Central memory CD4-positive, alpha-beta T cell (primary cell): ENCODE measurements at places on chromosomes 12 and 14.

DNA sequence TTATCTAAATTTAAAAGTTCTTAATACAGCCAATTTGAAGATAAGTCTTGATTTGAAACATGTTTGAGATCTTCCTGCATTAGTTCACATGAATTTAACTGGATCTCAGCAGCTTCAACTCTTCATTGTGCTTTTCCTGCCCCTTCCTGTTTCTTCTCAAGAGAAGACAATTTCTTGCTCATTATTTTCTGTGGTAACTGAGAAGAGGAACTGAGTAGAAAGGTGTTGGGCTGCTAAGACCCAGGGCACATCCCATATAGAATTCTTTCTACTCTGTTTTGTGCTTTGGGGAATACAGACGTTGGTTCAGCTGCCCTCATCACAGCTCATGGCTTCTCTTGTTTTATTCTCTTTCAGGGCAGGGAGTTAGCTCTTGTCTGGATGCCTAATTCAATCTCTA, 110.2 kb downstream of the SNAPC1 start:
- no peak for DNase-seq

GRCh38 chr12:50186681-50187080, 19.5 kb upstream of the CERS5 start:
- DNase-seq: no peak

- no peak for DNase-seq
These were observed 1022.0 kb upstream of the TMEM132C start for GRCh38 chr12:127245009-127245408.

- DNase-seq: no peak
These were observed 5.2 kb upstream of the CLEC9A start for GRCh38 chr12:10025236-10025635.

- no peak for DNase-seq
These were observed 49.3 kb upstream of the TMPO start for GRCh38 chr12:98465950-98466602.

- no peak for DNase-seq
These were observed 1127.0 kb downstream of the BCL11B start for GRCh38 chr14:98144964-98145363.

DNA sequence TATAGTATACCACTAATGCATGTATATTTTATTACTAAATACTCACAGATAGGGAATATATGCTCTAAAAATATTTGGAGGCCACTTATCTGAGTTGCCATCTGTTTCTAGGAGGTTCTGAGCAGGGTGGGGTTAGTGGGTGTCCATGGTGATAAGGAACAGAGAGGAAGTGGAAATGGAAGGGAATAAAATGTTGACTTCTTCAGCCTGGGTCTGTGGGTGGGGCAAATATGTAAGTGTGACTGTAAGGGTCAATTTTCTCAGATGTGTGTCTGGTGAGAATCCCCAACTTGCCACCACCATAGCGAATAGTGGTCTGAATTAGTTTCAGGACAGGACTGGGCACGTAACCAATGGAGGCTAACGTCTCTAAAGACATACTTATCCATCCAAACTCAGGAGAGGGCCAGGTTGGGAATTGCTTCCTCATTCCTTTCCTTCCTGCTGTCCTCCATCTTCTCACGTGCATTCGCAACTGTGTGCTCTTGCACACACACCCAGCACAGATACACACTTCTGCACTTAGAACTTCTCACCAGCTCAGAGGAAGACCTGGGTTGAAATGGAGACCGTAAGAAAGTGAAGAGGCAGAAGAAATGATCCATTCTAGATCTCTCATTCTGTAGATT, 54.2 kb upstream of the GZMB start:
- no peak for DNase-seq

DNA sequence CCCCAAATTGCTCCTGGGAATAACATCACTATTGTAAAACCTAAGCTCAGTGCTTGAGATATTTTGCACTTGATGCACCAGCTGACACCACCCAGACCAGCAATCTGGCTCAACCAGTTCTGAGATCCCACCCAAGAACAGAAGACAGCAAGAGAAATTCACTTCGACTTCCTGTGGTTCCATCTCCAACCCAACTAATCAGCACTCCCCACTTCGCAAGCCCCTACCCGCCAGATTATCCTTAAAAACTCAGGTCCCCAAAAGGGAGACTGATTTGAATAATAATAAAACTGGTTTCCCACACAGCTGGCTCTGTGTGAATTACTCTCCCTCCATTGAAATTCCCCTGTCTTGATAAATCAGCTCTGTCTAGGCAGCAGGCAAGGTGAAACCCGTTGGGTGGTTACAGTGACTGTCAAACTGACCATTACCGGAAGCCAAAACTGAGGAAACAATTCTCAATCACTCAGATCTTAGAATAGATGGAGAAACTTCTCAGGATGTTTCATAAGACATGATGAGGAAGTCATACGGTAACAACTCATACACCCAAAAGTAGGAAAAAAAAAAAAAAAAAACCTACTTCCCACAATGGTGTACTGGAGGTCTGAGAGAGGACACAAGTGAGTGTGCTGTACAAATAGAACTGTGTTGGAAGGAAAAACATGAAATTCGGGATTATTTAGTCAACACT, 92.4 kb downstream of the TMTC1 start:
- DNase-seq: no peak

- no peak for DNase-seq
These were observed 2.4 kb upstream of the KRT7 start for GRCh38 chr12:52230364-52231281.

DNA sequence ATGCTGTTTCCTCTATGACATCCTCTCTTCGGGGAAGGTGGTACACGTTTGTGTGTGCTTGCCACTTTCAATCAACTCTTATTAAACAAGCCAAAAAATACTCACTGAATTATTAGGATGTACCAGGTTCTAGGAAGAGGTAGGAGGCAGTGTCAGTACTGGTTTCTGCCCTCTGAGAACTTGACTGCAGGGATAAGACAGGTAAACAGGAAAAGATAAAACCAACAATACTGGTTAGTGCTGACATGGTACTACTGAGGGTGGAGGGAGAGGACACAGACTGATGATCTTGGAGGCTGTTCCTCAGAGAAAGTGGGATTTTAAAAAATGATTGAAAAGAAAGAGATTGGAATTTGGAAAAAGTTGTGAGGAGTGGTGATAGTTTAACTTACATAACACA, 295.2 kb upstream of the PWP1 start:
- no peak for DNase-seq

GRCh38 chr12:32770141-32770540, 14.4 kb upstream of the YARS2 start:
- DNase-seq: no peak

DNA sequence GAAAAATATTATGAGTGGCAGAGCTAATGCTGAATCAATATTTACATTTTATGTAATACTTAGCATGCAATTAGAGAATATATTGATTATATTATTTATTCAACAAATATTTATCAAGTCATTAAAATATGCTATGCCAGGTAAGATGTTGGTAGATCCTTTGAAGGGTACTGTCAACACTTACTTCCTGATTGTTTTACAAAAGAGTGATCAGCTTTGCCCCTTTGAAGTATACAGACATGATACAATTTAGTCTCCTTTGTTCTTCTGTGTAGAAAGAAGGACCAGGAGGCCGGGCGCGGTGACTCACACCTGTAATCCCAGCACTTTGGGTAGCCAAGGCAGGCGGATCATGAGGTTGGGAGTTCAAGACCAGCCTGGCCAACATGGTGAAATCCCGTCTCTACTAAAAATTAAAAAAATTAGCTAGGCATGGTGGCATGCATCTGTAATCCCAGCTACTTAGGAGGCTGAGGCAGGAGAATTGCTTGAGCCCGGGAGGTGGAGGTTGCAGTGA, 73.9 kb upstream of the IFNG-AS1 start:
- no peak for DNase-seq

- DNase-seq: no peak
These were observed 4.4 kb upstream of the TNFAIP2 start for GRCh38 chr14:103118663-103119404.
